ENCODE measurements at places on chromosomes 2 and 18. TPM values are rescaled to one million over a fixed set of nuclear protein-coding genes. Genes with fewer than 3 reads are reported as not detected.

POTEJ gene
- not detected for total RNA-seq

KRTCAP3 gene
- 17.5 TPM for total RNA-seq

COPS8 gene
- total RNA-seq: 75.0 TPM

AMER3 gene
- total RNA-seq: 0.08 TPM

ABCB11 gene
- total RNA-seq: under 0.01 TPM

PROKR1 gene
- total RNA-seq: not detected

CD8B2 gene
- 0.24 TPM for total RNA-seq

DSG2 gene
- total RNA-seq: 51.6 TPM

CCDC88A gene
- 51.5 TPM for total RNA-seq

TRAPPC12 gene
- total RNA-seq: 93.0 TPM

SLC9A4 gene
- total RNA-seq: not detected

IFT172 gene
- 33.3 TPM for total RNA-seq

Measured in thyroid gland (tissue), 4 donors.